ENCODE measurements at places on chromosomes 11 and 22.

- no peak for DNase-seq
Measured at GRCh38 chr22:38863531-38864131, 8.4 kb downstream of the CBX6 start.

DNA sequence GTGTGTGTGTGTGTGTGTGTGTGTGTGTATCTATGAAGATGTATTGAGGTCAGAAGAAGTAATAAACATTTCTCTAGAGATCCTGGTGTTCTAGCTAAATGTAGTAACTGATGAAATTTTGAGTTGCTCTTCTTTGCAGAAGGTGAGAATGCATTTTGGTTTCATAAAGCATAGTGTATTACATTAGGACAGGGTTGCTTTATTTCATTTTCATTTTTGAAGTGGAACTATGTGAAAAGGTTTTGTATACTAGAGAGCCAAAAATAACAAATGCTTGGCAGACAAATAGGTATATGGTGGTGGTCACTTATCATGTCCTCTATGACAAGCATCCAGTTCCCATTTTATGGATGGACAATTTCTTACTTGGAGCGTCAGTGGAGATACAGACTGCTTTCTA, 99.0 kb downstream of the CASP12 start:
- no peak for DNase-seq

- no peak for DNase-seq
Measured at GRCh38 chr11:73978576-73979086, 4.0 kb downstream of the UCP2 start.

GRCh38 chr11:32029721-32030120, 61.2 kb upstream of the RCN1 start:
- no peak for DNase-seq

DNA sequence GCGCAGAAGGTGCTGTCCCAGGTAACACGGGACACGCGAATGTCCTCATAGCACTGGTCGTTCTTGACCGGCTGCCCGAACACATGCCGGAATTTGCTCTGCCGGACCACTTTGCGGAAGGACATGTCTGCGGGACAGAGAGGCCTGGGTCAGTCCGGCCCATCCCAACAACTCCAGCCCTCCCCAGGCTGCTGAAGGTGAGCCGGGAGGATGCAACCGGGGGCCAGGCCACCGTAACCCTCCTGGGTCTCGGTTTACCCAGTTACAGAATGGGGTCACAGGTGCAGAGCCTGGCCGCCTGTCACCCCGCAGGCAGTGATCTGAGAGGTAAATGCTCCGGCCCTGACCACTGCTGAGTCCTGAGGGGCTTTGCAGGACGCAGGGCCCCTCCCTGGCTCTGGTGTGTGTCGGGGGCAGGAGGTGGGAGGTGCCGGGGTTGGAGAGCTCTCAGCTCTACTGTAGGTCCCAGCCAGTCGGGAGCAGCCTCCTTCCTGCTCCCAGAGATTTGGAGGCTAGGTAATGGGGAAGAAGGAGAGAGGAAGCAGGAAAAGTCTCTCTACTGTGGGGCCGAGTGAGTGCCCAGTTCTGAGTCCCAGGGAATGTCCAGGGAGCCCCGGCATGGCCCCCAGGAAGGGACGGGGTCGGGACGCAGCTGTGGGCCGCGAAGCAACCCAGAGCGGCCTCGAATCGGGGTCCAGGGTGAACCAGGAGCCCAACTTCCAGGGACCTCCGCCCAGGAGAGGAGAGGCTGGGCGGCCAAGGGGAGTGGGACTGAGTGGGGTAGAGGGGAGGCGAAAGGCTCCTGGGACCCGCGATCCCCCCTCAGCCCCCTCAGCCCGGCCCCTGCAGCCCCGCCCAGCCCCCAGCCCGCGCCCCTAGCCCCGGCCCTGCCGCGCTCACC, 522 bp downstream of the CORO1B start:
- no peak for DNase-seq

DNA sequence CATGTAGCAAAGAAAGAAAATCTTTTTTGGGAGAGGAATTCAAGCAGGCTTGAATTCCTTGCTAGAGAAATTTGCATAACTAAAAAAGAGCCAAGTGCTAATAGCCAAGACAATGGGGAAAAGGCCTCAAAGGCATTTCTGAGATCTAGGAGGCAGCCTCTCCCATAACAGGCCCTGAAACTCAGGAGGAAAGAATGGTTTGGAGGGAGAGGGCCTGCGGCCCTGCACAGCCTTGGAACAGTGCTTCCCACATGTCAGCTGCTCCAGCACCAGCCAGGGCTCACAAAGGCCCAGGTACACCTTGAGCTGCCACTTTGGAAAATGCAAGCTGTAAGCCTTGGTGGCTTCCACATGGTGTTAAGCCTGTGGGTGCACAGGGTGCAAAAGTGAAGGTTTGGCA, 55.5 kb upstream of the TSPAN18 start:
- no peak for DNase-seq

GRCh38 chr11:35558513-35558912, 33.1 kb upstream of the PAMR1 start:
- DNase-seq = no peak

GRCh38 chr22:35039625-35040024, 26.3 kb upstream of the ISX start:
- DNase-seq = no peak

Measured in cortex of kidney (tissue), 1 donor.